ENCODE measurements at places on chromosomes 3 and 15. TPM values are rescaled to one million over a fixed set of nuclear protein-coding genes. Genes with fewer than 3 reads are reported as not detected.

The PPCDC gene
- 9.0 TPM for total RNA-seq

The RTP1 gene
- total RNA-seq: under 0.01 TPM

The PLA2G4D gene
- under 0.01 TPM for total RNA-seq

The GOLGA8J gene
- 0.28 TPM for total RNA-seq

The OR5K2 gene
- total RNA-seq: not detected

The WDR76 gene
- total RNA-seq: 26.1 TPM

The SPATA12 gene
- not detected for total RNA-seq

The FOXL2 gene
- 0.19 TPM for total RNA-seq

The DMXL2 gene
- 28.5 TPM for total RNA-seq
